ENCODE measurements at places on chromosomes 13 and 19. TPM values are rescaled to one million over a fixed set of nuclear protein-coding genes. Genes with fewer than 3 reads are reported as not detected.

The ZNF234 gene
- total RNA-seq = 11.9 TPM

- no peak for DNase-seq
Observed at GRCh38 chr19:29530540-29531457, 5.0 kb downstream of the VSTM2B start.

GRCh38 chr13:97889803-97890202 is 63.7 kb upstream of the IPO5 start:
- no peak for DNase-seq

DNA sequence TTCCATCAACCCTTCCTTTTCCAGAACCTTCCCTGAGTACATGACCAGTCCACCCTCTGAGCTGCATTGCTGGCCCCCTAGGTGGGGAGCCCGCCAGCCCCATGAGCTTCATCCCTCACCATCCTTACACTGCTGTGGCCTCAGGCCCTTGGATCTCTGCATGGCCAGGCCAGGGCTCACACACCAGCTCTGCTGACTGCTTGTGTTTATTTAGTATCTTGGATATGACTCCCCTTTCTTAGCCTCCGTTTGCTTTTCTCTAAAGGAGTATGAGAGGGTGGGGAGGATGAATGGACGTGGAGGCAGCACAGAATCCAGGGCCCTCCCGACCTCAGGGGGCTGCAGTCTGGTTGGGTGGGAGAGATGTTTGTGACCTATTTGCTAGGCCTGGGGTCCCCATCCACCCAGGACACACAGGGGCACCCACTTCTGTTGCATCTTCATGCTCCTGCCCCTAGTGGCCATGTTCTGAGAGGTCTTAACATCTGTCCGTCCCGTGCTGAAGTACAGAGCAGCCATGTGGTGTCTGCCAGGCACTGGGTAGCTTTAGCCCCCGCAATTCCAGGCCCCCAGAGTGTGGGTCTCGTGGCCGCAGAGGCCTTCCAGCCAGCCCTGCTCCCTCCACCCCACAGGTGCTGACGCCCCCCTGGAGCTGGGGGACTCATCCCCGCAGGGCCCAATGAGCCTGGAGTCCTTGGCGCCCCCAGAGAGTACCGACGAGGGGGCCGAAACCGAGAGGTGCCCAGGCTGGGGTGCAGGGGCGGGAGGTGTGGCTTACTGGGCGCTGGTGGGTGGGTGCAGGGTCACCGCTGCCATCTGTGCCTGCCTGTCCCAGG is 13.0 kb downstream of the ARHGEF1 start:
- DNase-seq = no peak

- DNase-seq = peak; percentile 6
Observed at GRCh38 chr13:98396071-98396710, 180.7 kb downstream of the STK24 start.

DNA sequence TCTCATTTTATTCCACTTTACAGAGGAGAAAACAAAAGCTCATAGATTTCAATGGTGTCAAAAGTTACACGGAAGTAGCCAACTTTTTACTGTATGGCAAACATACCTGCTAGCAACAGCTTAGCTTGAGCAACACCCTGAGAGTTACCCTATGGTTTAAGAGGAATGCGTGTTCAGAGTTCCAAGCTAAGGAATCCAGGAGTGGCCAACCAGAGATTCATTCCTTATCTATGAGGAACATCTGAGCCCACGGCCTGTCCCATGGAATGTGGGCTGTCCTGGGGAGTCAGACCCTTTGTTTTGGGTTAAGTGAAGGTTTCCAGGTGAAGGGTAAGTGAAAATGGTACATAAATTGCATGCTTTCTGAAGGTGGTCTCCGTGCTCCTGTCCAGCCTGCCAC is 67.5 kb downstream of the STARD13 start:
- DNase-seq = peak; percentile 71
